ENCODE measurements at places on chromosomes 1 and 21. TPM values are rescaled to one million over a fixed set of nuclear protein-coding genes. Genes with fewer than 3 reads are reported as not detected.

Gene CELA2A
- total RNA-seq, result not detected

Gene RYR2
- total RNA-seq, result not detected

Gene HTR6
- not detected for total RNA-seq

Gene NECTIN4
- 0.11 TPM for total RNA-seq

Gene ZMYND12
- total RNA-seq, result 0.66 TPM

Gene NUF2
- 68.5 TPM for total RNA-seq

Gene DUSP10
- total RNA-seq, result 45.2 TPM

Gene CLIC6
- 0.25 TPM for total RNA-seq

Gene CCDC27
- total RNA-seq, result not detected

Gene DCST2
- 0.11 TPM for total RNA-seq

Gene NBPF4
- total RNA-seq, result not detected

Gene INKA2
- 0.87 TPM for total RNA-seq

Gene HUNK
- total RNA-seq, result 0.12 TPM

Gene KLHDC8A
- total RNA-seq, result not detected

Gene CLDN19
- not detected for total RNA-seq

Gene FLG2
- total RNA-seq, result not detected

Gene FAM151A
- total RNA-seq, result not detected

Gene AUNIP
- 5.6 TPM for total RNA-seq

Gene RGS18
- total RNA-seq, result not detected

Gene RAB29
- 12.4 TPM for total RNA-seq

Gene USP48
- total RNA-seq, result 56.1 TPM

Gene IGSF9
- under 0.01 TPM for total RNA-seq

Gene CFAP74
- not detected for total RNA-seq

Gene PLPP3
- total RNA-seq, result 14.2 TPM

Gene GPR37L1
- total RNA-seq, result not detected

Gene IL20
- total RNA-seq, result not detected

Gene PFKFB2
- total RNA-seq, result 5.6 TPM

Gene PTGER3
- 3.0 TPM for total RNA-seq

Gene SLC44A5
- total RNA-seq, result 0.25 TPM

Gene PLA2G4A
- total RNA-seq, result 26.8 TPM

Gene BACE2
- 25.2 TPM for total RNA-seq

Gene TDRD5
- under 0.01 TPM for total RNA-seq

Gene AMY1A
- total RNA-seq, result not detected

Gene REN
- 0.77 TPM for total RNA-seq

Gene PTCH2
- 0.22 TPM for total RNA-seq

Gene GPR25
- not detected for total RNA-seq

All from uterine smooth muscle cell (primary cell).